ENCODE measurements at places on chromosomes 12 and 14. TPM values are rescaled to one million over a fixed set of nuclear protein-coding genes. Genes with fewer than 3 reads are reported as not detected.

The OTX2 gene
- total RNA-seq, result 193 TPM

The VASH1 gene
- 5.8 TPM for total RNA-seq

The CELA1 gene
- not detected for total RNA-seq

The ISM2 gene
- total RNA-seq, result 0.39 TPM

The HELB gene
- 10.7 TPM for total RNA-seq

The MANSC1 gene
- total RNA-seq, result 9.1 TPM

The SERPINA9 gene
- total RNA-seq, result not detected

The TBX5 gene
- not detected for total RNA-seq

The TSPAN11 gene
- 4.4 TPM for total RNA-seq

The TSPAN19 gene
- total RNA-seq, result not detected

The DNAH10 gene
- total RNA-seq, result 0.17 TPM

The ASIC1 gene
- 3.9 TPM for total RNA-seq

The RBP5 gene
- 2.1 TPM for total RNA-seq

The PLA2G1B gene
- not detected for total RNA-seq

The TAS2R46 gene
- total RNA-seq, result 0.88 TPM

The OLR1 gene
- not detected for total RNA-seq

All from H9 (cell line).